NCI-H1417 treated with DMSO at 0.1 percent for 48 hours (cell line): ENCODE measurements at places on chromosomes 2 and 18.

DNA sequence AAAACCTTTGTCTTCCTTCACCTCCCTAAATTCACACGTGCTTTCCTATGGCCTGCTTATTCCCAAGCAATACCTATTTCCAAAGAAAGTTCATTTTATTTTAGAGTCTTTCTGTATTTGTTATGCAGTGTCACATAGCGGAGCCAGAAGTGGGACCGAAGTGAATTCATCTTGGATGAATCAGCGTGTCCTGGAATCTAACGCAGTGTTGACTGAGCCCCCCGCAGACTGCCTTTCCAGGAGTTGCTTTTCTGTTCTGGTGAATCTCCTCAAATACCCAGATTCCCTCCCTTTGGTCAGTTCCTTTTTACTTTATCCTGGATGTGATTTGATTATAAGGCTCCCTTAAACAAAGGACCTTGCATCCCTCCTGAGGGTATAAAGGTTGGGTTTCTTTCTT, 10.8 kb downstream of the ALPP start:
- no peak for DNase-seq

- no peak for DNase-seq
These were observed 23.7 kb downstream of the INPP1 start for GRCh38 chr2:190367091-190367490.

- no peak for DNase-seq
These were observed 131.2 kb upstream of the RMP24 start for GRCh38 chr18:35841283-35841682.

DNA sequence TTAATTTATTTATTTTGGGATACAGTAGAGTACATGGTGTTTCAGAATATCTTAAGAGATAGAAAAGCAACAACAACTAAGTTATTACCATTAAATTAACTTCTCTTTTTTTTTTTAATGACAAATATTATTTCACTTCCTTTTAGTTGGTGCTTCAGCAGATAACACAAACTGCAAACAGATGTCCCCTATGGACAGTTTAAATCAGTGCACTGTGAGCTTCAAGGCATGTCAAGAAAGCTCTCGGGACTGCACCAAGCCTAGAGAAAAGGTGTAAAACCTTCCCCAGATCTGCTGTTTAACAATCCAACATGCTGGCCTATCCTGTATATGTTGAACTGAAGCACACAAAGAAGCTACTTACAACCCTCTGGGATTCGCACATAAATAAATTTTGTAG, 122.7 kb downstream of the TCF4 start:
- no peak for DNase-seq

- no peak for DNase-seq
These were observed 867 bp downstream of the SF3B6 start for GRCh38 chr2:24075259-24075658.

DNA sequence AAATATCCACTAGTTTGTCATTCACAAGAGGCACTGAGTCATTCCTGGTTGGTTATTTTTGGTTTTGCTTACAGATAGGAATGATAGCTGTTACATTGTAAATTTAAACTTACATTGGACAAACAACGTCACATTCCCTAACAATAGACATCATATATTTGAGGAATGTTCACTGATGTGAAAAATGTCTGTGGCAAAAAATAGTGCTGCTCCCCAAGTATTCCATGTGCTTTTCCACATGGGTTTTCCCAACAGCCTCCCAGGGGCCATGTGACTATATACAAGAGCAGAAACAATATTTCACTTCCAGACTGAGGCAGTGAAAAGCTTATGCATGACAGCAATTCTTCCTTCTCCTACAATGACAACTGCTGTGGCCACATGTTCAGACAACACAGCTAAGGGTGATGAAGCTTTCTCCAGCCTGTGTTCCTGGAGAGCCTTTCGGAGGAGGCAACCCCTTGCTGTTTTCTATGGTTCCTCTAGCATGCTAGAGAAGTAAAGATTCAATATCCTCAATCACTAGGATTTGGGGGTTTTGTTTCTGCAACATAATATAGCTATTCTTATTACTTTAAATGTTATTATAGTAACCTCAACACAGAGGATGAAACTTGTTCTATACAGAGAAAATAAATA, 202.7 kb downstream of the PTH2R start:
- DNase-seq, result no peak

DNA sequence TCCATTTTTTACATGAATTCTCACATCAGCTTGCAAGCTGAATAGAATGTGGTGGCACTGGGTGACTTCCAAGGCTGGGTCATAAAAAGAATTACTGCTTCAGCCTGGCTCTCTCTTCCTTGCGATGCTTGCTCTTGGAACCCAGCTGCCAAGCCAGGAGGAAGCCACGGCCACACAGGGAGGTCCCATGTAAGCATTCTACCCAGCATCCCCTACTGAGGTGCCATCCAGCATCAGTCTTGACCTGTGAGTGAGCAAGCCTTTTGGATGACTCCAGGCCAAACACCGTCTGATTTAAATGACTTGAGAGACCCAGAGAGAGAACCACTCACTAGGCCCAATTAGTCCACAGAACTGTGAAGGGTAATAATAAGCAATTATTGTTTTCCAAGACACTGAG, 750.3 kb upstream of the RAB6C start:
- no peak for DNase-seq

DNA sequence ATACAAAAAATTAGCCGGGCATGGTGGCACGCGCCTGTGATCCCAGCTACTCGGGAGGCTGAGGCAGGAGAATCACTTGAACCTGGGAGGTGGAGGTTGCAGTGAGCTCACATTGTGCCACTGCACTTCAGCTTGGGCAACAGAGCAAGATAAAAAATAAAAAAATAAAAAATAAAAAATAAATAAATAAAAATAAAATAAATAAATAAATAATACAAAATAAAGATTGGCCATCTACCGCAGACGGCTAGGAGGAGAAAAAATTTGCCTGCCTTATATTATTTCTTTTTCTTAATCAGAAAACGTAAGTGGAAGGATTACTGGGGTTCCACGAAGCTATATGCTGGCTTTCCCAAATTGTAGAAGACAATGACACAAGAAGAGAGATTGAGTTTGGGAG, 229.7 kb downstream of the EPHA4 start:
- DNase-seq, result no peak

- no peak for DNase-seq
These were observed 42.4 kb downstream of the MBD2 start for GRCh38 chr18:54181856-54182602.

DNA sequence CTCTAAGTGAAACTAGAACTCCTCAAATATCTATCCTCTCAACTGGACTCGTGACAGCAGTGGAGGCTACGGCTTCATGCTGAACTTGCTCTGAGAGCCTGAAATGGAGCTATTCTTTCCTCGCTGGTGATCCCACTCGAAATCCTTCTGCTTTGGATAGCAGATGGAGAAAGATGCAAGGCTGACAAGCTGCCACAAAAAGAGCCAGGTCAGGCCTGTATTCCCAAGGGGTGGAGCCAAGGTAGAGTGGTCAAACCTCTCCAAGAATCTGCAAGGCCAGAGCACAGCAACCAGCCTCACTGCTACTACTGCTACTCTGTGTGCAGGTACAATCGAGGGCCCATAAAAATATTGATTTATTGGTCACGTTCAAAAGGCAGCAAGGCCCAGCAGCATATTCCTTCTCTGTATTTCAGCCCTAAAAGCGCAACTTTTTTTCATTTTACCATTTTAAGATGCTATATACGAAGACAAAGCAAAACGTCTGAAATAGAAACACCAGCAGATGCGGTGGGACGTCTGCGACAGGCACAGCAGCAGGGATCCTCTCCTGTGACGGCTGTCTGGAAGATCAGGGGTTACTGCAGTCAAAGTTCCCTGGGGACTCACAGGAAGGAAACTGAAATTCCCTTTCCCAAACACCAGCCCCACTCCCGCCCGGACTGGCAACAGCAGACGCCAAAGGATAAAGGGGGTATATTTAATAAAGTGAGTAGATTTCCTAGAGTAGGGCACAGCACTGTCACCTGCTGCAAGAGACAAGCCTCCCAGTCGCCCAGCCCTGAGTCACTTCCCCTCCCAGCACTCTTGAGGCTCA, 2.4 kb downstream of the SPRED2 start:
- no peak for DNase-seq

- DNase-seq, result no peak
These were observed 109.0 kb downstream of the SETBP1 start for GRCh38 chr18:44789710-44790109.

- no peak for DNase-seq
These were observed 15.9 kb downstream of the NBEAL1 start for GRCh38 chr2:203030545-203030944.

DNA sequence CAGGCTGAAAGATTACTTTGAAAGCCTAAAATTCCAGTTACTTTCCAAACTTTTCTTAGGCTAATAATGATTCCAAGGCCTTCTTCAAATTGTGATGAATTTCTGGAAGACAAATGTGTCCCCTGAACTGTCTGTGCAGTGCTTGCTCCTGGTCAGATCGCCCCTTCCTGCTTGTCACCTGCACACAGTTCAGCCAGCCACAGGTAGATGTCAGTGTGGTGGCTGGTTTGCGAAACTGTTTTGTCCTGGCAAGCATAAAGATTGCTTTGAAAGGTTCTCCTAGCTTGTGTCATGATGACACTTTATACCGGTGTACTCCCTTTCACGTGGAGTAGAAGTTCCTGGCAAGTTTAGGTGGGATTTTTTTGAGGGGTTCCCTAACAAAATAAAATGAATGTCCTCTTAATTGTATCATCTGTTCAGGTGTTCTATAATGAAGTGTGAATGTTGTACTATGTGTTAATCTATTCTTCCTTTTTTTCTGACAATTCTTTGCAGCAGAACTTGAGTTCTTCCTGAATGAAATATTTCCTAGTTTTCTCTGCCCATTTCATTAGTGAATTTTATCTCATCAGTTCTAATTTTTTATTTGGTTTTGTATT, 298.8 kb downstream of the ZNF407 start:
- peak; percentile 68 for DNase-seq

DNA sequence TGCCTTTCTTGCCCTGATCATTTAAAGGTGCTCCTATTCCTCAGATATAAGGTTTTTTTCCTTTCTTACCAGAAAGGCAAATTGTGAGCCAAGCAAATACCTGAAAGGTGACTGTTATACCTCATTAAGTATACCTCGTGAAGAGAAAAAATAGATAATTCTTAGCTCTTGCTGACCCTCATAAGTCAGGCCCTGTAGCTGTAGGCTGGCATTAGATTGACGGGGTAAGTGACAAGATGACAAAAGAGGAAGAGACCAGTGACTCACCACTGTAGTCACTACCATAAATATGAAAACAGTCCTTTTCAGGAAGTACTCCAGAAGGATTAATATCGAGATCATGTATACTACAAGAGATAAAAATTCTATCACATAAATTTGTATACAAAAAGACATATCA, 104.6 kb downstream of the PTPN4 start:
- DNase-seq, result no peak

- DNase-seq, result no peak
These were observed 200.2 kb downstream of the OSR1 start for GRCh38 chr2:19158211-19158610.

- no peak for DNase-seq
These were observed 2.4 kb downstream of the DCDC2C start for GRCh38 chr2:3705782-3706181.

DNA sequence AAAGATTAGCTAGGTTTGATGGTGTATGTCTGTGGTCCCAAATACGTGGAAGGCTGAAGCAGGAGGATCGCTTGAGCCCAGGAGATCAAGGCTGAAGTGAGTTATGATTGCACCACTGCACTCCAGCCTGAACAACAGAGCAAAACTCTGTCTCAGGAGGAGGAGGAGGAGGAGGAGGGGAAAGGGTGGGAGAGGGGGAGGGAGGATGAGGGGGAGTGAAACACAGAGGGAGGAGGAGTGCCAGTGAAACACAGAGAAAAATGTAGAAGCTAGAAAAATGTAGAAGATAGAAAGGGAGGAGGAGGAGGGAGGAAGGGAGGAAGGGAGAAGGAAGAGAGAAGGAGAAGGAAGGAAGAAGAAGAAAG, 387.5 kb downstream of the MTX2 start:
- DNase-seq, result no peak

- no peak for DNase-seq
These were observed 546.6 kb upstream of the CDH2 start for GRCh38 chr18:28723506-28723905.

GRCh38 chr18:69866212-69866611, 81.5 kb downstream of the CD226 start:
- no peak for DNase-seq

- no peak for DNase-seq
These were observed 38.4 kb upstream of the NCKAP5 start for GRCh38 chr2:133606616-133607015.

DNA sequence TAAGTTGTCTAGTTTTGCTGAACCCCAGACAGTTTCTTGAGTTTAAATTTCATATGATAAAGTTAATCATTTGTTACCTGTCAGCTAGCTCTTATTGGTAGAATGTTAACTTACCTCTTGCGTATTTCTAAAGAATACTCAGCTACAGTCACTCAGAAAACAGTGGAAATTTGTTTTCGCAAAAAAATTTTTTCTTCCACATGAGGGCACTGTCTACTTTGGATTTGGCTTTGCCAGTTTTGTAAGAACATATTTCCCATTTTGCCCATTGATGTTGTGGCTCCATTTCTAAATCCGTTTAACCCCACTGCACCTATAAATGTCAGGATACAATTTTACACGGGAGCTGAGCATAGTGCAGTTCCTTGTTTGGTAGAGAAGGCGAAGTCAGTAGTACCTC, 19.1 kb upstream of the GCFC2 start:
- DNase-seq, result no peak

- DNase-seq, result no peak
These were observed 86.4 kb downstream of the NCOA1 start for GRCh38 chr2:24577481-24577880.

DNA sequence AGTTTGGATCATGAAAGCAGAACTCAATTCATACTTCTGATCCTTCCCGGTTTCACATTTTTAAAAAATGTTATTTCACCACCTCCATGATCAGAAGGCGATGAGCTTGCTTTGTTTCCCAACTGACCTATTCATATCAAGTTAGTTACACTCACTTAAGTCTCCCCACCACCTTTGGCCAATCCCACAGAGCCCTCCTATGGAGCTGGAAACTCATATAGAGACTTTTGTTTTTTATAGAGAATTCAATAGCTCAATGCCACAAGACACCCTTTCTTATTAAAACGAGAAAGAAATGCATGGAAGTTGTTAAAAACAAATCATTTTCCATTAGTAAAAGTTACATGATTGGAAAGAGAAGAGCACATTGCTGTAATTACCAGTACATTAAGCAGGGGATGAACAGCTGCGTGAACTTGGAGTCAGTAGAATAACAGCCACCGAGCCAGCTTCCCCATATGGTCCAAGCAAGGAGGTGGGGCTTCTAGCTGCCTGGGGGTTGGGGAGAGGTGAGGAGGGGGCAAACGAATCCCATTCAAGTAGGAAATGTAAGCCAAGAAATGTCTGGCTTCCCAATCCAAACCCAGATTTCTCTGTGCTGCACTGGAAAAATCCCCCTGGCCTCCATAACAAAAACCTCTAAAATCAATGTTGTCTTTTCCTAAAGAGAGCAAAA, 614.5 kb downstream of the IRS1 start:
- DNase-seq, result no peak

- DNase-seq, result no peak
These were observed 12.4 kb downstream of the SLC66A2 start for GRCh38 chr18:79939096-79939495.

- no peak for DNase-seq
These were observed 73.3 kb upstream of the L3MBTL4 start for GRCh38 chr18:6487968-6488367.
